GM18507 (cell line): ENCODE measurements at places on chromosomes 11 and 22.

DNA sequence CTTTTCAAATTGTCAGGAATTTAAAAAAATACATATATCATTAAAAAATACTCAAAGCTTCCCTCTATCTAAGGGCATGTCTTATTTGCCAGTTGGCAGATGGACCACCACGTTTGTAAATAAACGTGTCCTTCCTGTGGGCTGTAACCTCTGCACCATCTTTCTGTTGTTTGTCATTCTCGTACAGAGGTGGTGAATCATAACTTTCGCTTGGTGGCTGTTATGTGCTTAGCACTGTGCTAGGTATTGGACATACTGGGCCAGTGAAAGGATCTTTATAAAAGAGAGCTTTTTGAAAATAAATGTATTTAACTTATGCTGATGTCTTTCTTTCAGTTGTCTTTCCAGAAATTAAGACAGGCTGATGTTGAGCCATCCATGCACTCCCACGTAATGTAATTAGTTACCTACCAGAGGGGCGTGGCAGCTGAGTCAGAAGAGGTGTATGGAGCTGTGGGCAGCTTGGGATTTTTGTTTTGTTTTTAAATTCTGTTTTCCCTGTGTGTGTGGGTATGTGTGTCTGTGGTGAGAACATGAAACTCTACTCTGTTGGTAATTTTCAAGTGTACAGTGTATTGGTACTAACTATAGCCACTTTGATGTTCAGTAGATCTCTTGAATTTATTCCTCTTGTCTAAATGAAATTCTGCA lies 62.7 kb downstream of the TECTA start:
- DNase-seq = no peak

DNA sequence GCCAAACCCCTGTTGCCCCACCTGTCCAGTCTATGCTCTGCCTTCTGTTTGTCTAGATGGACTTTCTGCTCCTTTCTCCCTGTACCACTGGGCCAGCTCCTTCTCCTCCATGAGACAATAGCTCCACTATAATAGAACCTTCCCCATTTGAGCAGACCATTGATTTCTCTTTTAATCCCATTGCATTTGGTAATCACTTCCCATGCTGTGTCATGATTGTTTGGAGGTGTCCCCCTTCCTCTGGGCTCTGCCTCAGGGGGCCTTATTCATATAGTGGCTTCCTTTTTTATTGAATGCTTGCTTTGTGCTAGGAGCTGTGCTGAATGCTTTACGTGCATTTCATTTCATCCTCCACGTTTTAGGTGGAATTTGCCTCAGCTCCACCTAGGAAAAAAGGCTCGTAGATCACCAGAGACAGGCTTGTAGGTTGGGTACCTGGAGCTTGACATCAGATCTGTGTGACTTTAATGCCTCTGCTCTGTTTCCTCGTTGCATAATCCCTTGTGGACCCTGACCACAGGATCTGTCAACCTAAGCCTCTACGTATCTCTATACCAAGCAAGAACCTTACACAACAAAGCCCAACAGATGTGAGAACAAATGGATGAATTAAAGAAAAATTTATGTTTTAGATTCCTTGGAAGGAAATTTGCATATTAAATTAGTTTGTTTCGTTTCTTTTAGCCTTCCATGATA lies 106.2 kb upstream of the RASSF10 start:
- DNase-seq = no peak

DNA sequence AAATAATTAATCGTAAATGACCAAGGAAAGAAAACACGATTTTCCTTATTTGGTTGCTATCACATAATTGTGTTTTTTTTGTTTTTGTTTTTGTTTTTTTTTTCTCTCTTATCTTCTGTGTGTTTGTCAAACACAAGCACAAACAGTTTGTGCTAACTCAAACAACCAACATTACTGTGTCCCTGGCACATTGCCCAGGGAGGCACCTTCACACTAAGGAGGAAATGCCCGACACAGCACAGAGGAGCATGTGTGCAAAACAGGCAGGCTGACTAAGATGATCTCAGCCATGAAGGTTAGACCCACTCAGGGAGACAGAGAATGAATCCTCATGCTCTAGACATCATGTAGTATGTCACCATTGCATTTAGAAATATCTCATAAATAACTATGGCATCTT lies 130.1 kb downstream of the SOX6 start:
- no peak for DNase-seq

- no peak for DNase-seq
These were observed 16.6 kb downstream of the KCNQ1 start for GRCh38 chr11:2461253-2461955.

DNA sequence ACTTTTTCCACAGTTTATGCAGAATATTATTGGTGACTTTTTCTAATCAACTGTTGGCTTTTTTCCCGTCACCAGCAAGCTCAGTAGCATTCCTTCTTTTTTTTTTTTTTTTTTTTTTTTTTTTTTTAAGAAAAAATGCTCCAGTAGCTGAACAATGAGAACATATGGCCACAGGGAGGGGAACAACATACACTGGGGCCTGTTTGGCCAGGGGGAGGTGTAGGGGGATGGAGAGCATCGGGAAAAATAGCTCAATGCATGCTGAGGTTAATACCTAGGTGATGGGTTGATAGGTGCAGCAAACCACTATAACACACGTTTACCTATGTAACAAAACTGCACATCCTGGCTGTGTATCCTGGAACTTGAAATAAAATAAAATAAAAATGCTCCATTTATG lies 82.5 kb downstream of the ARHGAP42 start:
- DNase-seq = no peak

DNA sequence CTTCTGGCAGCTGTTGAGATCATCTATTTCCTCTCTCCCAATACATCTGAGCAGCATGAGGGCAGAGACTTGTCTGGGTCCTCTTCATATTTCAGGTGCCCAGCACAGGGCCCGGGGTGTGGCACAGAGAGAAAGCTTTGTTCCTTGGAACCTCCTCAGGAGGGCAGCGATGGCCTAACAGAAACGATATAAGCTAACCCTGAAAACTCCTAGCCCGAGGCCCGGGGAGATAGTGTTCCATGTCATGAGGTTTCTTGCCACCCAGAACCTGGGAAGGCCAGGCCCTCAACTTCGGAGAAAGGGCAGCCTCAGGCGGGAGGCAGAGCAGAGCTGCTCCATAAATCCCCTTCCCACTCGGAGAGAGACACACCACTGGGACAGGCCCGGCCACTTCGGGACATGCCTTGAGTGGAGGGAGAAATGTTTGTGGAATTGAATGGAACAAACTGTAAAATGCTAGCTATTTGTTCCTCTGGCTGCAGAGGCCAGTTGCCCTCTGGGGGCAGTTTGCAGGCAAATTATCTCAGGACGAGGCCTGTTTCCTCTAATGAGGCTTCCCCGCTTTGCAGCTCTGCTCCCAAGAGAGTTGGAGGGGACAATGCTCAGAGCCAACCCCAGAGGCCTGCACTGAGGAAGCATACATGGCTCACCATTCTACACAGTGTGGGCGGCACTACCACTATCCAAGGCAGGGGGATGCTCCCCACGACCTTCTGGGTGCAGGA lies 11.6 kb downstream of the ARRB1 start:
- no peak for DNase-seq

DNA sequence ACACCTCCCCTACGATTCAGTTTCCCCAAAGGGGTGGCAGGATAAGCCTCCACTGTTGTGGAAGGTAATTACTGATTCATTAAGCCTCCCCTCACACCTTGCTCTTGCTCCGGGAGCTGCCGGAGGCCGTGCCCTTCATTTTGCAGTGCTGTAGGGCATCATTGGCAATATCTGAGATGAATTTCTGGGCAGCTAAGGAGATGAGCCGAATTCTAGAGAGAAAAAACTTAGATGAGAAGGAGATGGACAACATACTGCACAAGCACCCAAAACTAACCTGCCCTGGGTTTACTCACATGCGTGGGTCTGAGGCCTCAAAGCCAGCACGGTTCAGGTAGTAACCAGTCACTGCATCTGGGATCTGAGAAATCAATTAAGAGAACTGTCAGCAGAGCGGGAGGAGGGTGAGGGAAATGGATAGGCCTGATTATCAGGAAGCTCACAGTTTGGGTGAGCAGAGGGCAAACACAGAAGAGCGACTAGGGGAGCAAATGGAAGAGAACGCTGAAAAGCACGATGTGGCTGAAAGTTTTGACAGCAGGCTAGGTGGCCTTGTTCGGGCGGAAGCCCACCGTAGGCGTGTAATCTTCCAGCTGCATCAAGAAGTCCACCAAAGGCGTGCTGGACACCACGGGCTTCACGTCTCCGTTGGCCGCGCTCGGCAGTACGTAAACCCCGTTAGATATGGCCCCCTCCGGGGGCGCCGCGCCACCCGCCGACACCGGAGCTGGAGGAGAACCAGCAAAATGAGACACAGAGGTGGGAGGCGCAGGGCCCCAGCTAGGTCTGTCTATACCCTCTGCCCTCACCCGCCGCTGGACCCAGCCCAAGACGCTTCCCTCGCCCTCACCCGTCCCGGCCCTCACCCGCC lies 689 bp downstream of the TAF10 start:
- DNase-seq = no peak

DNA sequence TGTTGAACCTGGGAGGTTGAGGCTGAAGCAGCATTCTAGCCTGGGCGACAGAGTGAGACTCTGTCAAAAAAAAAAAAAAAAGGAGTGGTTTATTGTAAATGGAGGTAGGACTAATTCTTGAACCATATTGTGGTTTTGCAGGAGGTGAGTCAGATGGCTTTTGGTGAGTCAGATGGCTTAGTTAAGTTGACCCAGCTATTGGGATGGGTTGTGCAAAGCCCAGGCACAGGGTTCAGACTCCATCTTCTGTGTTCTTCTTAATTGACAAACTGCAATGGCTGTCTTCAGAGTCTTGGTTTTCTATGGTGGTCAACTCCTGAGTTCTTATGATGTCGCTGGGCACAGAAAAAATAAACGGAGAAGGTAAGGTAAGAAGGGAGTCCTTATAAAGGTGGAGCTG lies 182.7 kb downstream of the ADAMTS15 start:
- no peak for DNase-seq

DNA sequence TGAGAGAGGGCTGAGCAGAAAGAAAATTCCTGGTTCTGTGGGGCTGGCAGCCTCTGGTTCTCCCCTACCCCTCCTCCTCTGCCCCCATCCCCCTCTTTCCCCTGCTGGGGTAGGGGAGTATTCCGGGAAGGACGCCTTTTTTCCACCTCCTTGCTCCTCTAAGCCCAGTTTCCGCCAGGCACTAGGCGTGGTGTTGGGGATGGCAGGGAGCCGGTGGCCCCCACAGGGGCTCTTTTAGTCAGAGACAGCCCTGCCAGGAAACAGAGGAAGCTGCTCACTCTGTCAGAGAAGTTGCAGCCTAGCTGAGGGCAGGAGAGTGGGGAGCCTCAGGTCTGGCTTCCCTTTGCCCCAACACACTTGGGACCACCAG lies 15.6 kb upstream of the ARHGEF17 start:
- DNase-seq = no peak

DNA sequence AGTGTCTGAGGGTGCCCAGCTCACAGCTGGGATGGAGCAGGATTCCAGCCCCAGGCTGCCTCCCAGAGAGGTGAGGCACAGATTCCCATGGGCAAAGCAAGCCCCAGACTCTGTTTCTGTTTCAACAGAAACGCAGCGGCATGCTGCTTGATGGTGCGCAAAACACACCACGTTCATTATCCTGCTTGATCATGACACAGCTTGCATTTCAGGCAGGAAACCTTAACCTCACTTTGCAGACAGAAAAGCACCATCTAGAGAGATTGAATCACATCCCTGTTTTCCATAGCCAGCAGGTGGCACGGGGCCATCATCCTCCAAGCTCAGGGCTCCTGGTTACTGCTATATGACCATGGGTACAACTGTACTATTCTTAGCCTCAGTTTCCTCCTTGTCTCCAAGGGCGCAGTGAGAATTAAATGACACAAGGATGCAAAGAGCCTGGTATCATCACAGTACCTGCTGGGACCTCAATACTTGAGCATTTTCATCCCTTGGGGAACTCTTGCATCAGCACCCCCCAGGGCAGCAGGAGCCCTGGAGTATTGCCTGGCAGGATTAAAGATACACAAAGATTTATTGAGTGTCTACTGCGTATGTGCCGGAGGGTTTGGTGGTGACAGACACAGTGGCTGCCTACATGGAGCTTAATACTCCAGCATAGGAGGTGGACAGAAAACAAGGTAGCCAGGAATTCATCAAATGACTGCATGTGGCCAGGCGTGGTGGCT lies 110.0 kb downstream of the TP53I11 start:
- no peak for DNase-seq

- DNase-seq = no peak
These were observed 52.5 kb downstream of the C22orf31 start for GRCh38 chr22:29009148-29009547.

DNA sequence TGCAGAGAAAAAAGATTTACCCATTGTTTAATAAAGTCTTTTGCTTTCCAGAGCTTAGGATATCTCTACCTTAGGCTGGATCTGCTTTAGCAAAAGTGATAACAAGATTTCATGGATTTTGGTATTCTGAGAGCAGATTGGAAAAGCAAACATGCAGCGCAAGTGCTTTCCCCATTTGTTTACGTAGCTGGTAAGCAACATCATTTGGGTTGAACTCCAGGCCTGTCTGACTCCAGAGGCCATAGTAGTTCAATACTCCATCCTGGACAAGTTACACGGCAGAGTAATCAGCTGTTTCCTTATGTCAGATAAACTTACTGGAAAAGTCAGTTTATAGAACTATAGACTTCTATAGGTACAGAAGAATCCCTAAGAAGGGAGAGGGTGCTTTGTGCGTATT lies 40.6 kb upstream of the TNRC6B start:
- no peak for DNase-seq

DNA sequence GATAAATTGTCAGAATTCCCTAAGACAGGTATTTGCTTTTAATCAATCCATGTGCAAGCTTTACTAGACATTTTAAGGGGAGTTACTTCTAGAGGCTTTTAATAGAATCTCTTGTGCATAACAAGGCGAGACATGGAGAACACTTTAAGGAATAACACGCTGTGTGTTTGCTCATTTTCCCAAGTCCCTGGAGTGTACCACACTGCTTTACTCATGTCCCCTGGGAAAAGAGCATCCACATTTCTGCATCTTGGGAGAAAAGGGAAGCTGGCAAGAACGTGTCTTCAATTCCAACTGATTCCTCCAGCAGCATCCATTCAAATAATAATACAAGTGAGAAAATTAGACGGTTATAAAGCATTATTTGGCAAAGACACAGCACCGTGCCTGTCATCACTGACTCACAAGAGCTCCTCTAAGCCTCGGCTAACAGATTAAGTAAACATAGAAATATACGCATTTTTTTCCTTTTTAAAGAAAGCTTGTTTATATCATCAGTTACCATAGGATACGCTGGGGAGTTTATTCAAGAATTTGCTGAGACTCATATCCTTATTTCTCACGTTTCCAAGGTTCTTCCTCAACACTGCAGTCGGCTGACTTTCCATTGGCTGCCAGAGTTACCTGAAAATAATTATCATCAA lies 121.5 kb downstream of the CD44 start:
- no peak for DNase-seq

GRCh38 chr11:1224491-1225385 lies 1.9 kb downstream of the MUC5B start:
- no peak for DNase-seq

DNA sequence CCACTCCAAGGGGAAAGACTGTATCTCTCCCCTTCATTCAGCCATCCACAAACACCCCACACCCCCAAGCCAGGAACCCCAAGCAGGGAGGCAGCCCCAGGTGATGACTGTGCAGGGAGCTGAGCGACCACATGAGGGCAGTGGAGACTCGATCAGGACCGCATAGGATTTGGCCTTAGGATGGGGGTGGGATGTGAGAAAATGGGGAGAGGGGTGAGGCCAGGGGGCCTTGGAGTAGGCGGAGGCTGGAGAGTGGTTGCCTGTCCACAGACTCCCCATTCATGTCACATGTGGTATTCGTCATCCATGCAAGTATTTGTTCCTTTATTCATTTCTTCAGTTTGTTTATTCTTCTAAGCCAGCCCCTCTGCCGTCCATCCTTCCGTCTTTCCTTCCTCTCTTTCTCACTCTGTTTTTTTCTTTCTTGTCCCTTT lies 2.7 kb upstream of the RHOD start:
- peak; percentile 58 for DNase-seq
